Smooth muscle cell of bladder (primary cell): ENCODE measurements at places on chromosomes 16 and 17. TPM values are rescaled to one million over a fixed set of nuclear protein-coding genes. Genes with fewer than 3 reads are reported as not detected.

The ELMO3 gene
- 0.28 TPM in 2 replicates for total RNA-seq

The CTRB2 gene
- not detected in 2 replicates for total RNA-seq

The SLC2A4 gene
- total RNA-seq: 0.28 TPM in 2 replicates

The SLC5A2 gene
- under 0.01 TPM in 1 of 2 replicates, not detected in the other for total RNA-seq

The CCL5 gene
- not detected in 2 replicates for total RNA-seq
